Stimulated activated memory B cell treated with anti-CD40 and anti-IgM and Interleukin-4, amounts not matched to agents 10 μg/mL and 1 μg/mL and 100 μg/mL, for 72 hours (primary cell): ENCODE measurements at places on chromosomes 1 and 21.
A peak's percentile ranks its signal among the peaks of the same experiment; 100 is the strongest.

- no peak for ATAC-seq
Measured at GRCh38 chr1:206029484-206029883, 5.8 kb upstream of the CTSE start.

DNA sequence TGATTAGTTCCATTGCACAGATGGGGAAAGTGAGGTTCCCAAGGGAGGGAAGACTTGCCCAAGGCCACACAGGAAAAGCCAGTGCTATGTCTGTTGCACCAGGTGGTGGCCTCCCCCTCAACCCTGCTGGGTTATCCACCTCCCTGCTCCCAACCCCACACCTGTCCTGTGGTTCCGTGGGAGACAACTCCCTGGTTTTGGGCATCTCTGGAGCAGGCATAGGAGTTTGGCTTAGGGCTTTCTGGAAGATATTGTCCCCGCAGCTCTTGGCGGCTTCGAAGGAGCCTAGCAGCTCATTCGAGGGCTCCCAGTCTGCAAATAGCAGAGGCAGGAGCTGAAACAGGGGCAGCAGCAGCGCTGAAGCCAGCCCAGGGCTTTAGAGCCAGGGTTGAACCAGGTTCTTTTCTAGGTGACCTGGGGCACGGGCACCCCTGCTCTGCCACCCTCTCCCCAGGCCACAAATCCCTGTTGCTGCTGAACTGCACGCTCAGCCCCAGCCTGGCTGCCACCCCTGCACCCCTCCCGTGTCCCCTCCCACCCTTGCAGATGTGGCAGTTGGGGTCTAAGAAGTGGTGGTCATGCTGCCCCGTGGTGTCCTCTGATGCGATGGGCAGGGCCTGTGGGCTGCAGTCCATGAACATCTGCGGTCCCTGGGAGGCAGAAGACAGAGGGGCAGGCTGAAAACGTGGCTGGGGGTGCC, 22.1 kb downstream of the SPOCD1 start:
- ATAC-seq, result no peak

DNA sequence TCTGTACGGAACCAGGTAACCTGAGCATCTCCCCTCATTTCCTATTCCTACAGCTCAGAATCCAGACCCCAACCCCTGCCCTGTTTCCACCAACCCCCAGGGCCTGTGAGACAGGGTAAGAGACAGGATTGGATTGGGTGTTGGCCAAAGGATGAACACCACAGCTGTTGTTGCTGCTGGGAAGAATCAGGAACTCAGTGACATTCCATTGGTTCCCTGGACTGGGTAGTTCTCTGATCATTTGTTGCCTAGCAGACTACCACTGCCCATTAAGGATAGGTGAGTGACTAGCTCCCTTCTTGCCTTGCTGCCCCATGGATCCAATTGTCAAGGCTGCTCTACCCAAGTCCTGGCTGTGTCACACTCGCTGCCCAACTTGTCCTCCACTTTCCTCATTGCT, 10.0 kb downstream of the NCSTN start:
- ATAC-seq, result no peak

DNA sequence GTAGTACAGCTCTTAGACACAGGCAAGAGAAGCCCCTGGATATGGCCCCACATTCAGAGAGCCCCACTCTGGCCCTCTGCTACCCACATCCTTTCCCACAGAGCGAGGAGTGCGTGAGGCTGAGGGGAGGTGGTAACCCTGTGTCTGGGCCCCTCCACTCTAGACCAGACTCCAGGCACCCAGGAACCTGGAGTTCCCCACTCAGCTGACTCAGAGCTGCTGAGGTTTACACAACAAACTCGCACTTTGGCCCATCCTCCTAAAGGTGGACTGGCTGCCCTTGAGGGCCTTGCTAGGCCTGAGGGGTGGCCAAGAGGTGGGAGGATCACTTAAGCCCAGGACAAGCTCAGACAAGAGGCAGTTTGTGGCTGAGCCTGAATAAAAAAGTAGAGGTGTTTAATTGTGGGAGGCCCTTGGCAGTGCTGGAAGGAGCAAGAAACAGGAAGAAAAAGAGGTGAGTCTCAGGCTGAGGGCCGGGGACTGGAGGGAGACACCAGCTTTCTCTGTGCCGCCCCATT, 10.7 kb downstream of the MR1 start:
- ATAC-seq, result peak; percentile 86

DNA sequence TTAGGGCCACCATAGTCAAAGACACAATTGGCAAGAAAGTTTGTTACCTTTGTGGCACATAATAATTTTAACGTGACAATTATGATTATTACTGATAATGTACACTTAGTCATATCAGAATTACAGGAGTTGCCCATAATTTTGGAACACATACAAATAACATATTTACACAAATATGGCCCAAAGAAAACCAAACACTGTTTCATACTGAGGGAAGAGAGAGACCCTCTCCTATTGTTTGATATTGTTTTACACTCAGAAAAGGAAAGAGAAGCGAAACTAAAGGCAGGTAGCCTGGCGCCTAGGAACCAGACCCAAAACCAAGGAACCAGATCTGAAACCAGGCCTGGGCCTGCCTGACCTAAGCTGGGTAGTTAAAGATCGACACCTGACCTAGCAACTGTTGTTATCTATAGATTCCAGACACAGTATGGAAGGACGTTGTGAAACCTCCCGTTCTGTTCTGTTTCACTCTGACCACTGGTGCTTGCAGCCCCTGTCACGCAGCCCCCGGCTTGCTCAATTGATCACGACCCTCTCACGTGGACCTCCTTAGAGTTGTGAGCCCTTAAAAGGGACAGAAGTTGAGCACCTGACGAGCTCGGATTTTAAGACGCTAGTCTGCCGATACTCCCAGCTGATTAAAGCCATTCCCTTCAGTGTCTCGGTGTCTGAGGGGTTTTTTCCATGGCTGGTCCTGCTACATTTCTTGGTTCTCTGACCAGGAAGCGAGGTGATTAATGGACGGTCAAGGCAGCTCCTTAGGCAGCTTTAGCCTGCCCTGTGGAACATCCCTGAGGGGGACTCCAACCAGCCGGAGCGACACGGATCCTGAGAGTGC, 27.9 kb downstream of the C1orf115 start:
- peak; percentile 65 for ATAC-seq

DNA sequence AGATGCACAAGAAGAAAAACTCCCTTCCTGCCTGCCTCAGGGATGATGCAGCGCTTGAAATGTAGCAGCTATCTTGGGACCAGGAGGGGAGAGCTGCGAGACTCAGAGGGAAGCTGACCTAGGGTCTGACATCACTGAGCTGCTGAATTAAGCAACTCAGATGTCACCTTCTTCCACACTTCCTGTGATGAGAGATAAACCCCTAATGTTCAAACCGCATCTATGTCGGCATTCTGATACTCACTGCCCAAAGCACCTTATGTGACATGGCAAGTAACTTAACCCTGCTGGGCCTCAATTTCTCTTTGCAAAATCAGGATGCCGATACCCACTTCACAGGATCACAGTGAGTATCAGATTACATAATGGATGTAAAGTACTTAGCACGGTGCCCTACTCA, 9.1 kb upstream of the AK2 start:
- no peak for ATAC-seq

- ATAC-seq, result no peak
Measured at GRCh38 chr1:18234790-18235242, 127.2 kb downstream of the IGSF21 start.

DNA sequence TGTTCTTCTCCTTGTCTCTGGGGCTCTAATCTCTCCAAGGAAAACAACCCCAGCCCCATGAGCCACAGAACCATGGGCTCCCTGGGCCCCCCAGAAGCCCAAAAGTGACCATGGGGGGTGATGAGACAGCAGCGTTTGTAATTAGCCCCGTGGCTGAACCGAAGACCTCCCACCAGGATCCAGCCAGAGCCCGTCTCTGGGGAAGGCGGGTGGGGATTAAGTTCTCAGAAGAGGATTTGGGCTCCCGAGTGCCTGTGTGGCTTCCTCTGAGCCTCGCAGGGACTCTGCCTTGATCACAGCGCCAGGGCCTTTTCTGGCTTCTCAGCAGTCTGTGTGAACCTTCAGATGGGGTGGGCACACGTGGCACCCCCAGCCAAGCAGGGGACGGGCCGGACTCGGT, 77.0 kb downstream of the ALPL start:
- ATAC-seq, result no peak

- ATAC-seq, result no peak
Measured at GRCh38 chr1:171251952-171252300, 3.6 kb downstream of the FMO1 start.

DNA sequence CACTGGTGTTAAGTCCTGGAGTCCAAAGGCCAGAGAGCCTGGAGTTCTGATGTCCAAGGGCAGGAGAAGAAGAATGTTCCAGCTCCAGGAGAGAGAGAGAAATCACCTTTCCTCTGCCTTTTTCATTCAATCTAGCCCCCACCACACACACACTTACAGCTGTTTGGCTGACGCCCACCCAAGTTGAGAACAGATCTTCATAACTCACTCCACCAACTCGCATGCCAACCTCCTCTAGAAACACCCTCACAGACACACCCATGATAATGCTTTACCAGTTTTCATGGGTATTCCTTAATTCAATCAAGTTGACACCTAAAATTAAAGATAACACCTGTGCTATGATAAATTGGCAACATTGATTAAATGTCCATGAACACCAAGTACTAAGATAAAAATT, 42.0 kb downstream of the MNDA start:
- ATAC-seq, result no peak

- peak; percentile 67 for ATAC-seq
Measured at GRCh38 chr1:89706700-89707012, 73.7 kb downstream of the LRRC8C start.

DNA sequence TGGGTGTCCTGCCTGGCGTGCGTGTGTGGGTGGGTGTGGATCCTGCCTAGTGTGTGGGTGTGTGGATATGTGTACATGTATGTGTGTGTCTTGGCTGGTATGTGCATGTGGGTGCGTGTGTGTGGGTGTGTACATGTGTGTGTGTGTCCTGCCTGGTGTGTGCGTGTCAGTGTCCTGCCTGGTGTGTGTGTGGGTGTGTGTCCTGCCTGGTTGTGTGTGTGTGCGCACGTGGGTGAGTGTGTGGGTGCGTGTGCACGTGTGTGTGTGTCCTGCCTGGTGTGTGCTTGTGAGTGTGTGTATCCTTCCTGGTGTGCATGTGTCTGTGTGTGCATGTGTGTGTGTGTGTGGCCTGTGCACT, 60.1 kb downstream of the PRDM16 start:
- peak; percentile 1 for ATAC-seq

GRCh38 chr1:94827434-94827833, 7.3 kb downstream of the SLC44A3 start:
- no peak for ATAC-seq

- no peak for ATAC-seq
Measured at GRCh38 chr1:145993618-145994390, 2.6 kb downstream of the TXNIP start.

- ATAC-seq, result no peak
Measured at GRCh38 chr1:232317350-232317749, 312.6 kb downstream of the SIPA1L2 start.

DNA sequence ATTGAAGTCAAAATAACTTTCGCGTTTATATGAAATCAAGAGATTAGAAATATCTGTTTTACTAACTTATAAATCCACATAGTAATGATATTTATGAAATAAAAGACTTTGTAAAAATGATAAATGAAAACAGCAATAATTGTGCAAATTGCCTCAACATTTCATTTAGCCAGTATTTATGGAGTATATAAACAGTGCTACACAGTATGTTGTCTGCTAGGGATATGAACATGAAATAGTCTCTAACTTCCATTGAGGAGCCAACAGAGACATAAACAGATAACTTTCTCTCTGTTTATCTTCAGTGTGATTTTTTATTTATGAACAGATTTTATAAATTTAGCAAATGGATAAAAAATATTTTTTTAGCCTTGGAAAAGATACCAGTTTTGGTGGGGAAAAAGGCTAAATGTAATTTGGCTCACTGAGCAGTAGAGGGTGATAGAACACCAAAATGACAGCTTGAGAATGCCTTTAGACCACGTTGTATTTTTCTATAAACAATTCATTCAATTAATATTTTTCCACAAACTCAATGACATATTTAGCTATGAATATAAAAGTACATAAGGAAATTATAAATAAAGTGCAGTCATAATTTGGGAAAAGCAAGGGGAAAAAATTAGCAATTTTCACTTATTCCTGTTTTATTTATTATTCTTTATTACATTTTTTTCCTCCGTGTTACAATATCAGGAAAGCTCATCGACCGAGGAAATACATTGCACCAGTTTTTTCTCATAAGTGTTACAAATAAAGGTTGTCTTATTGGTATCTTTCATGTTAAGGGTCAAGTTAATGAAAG, 47.5 kb upstream of the EEIG2 start:
- ATAC-seq, result no peak

- peak; percentile 79 for ATAC-seq
Measured at GRCh38 chr1:39205102-39205780, 746 bp downstream of the MACF1 start.

DNA sequence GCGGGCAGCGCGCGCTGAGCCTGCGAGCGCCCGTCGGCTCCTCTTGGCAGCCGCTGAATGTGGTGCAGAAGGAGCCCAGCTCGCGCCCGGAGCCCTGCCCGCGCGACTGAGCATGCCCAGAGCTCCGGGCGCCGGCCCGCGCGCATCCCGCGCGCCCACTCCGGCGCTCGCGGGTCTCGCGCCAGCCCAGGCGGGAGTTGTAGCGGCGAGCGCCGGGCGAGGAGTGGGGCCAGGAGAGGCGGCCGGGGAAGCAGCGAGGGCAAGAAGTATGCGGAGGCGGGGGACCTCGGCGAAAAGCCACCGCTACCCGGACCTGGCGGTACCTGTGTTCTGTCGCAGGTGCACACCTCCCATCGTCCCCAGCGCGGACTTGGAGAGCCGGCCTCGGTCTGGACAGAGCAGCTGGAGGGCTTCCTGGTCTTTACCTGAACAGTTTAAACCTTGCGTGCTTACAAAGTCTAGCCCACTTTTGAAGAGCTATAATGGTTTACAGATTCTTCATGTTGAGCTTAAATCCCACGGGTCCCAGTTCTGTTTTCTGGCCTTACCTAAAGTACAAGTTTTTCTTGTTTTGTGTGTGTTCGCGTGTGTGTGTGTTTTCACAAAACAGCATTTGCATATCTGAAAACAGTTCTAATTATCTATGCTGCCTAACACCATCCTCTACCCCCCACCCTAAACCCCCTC, at the start of gene DDAH1:
Gene DDAH1 (minus strand): TSS at position 61 of the 687 bp plus-strand sequence. CDS start 114 bp downstream, outside the sequence.
- ATAC-seq, result peak; percentile 70

- ATAC-seq, result no peak
Measured at GRCh38 chr1:201760516-201760915, 68.4 kb upstream of the IPO9 start.

- ATAC-seq, result peak; percentile 65
Measured at GRCh38 chr1:204213668-204214662, at the start of gene GOLT1A. TSS of gene GOLT1A (minus strand) at chr1:204213988. CDS start at chr1:204213906, 82 bp downstream.

GRCh38 chr1:7585216-7585907, 185.7 kb upstream of the VAMP3 start:
- no peak for ATAC-seq

DNA sequence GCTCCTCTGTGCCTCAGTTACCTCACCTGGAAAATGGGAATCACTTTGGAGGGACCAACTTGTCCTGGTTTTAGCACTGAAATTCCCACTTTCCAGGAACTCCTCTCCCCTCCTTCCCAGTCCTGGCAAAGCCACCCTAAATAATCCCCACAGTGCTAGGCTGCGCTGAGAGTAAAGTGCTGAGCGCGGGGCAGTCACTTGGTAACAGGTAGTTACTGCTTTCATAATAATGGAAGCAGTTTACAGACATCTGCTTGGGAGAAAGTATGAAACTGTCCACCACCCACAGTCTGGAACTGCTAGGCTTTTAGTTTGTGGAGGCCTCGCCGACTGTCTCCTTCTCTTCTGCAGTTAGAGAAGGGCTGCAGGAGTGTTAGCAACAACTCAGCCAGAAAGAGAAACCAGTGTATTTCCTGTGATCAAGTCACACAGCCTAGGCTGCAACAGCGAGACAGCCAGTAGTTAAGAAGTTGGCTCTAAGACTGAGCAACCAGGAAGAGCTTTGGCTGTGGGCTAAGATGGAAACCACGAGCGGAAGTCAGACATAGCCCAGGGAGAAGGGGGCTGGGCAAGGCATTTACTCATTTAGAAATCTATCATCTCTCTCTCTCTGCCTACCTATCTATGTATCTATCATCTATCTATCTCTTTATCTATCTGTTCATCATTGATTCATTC, 30.8 kb upstream of the ABCG1 start:
- peak; percentile 98 for ATAC-seq
